ENCODE measurements at places on chromosomes 12 and 14.

DNA sequence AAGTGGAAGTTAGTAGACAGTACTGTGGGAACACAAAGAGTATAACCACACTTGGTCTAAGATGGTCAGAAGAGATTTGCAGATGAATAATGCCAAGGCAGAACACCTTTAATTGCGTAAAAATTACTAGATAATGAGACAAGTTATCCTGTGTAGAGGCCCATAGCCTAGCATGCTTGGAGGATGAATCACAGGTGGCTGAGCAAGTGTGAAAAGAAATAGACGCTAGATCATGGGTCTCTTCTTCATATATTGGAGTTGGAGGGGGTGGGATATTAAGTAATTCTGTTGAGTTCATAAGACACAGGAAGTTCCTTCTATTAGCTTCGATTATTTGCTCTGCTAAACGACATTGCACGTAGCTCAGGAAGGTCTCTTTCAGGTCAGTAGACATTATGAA lies 454.3 kb upstream of the LMO3 start:
- DNase-seq: no peak

DNA sequence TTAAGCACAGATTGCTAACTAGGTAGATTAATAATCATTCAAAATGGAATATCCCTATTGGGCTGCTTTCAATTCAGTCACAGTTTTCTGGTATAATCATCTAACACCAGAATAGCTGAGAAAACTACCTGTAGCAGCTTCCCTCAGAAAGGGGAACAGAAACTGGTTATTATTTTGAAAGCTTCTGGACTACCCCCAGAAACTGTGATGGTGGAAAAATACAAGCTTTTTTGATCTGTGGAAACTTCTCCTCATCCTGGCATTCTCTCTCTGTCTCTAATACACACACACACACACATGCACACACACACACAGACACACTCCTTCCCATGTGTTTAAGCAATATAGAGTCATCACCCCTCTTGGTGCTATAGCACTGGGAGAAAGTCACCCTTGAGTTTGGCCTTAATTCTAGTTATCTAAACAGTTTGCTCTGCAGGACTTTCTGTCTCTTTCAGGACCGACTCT lies 251.5 kb upstream of the LMO3 start:
- DNase-seq: no peak

- no peak for DNase-seq
Observed at GRCh38 chr12:80807640-80808288, 91.1 kb downstream of the MYF5 start.

DNA sequence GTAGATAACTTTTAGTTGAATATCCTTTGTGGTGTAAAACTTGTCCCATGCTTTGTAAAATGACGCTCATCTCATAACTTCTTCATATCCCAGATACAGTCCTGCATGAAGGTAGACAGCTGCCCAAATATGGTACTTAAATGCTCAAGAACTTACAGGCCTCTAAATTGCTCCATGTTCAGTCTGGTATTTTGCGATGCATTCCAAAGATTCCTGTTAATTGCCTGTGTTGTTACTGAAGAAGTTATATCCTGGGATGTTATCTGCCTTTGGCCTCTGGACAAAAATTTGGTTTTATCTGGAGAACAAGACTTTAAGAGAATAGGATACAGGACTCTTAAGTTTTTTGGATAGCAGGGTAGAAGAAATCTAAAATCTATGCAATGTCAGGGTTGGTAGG lies 473.0 kb downstream of the PCNX1 start:
- DNase-seq: no peak

DNA sequence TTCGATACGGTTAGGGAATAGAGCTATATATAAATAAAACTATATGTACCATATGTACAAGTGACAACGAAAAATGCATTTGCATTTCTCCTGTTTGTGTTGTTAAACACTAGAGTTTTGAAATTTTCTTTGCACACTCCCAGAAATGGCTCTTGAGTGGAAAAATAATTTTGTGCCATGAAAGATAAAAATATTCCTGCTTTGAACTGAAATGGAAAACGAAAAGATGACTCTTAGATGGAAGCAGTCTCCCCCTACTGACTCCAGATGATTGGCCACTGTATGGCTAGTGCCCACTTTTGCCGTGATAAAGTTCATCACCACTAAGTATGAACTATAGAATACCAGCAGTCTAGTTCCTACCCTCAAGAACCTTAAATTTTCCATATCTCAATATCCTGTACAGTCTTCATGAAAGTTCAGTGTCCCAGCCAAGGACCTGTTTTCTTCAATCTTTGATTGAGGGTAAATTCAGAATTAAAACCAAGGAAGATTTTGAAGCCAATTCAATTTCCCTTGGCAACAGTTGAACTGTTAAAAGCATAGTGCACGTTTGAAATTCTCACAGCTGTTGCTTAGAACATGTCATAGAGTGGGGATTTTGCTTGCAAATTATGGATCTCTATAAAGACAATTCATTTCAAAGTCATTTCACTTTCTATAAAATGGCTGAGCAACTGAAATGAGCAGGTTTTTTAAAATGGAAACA lies 1.6 kb upstream of the PPP2R5E start:
- no peak for DNase-seq

- DNase-seq: no peak
Observed at GRCh38 chr14:69370061-69370460, 28.0 kb downstream of the ERH start.

GRCh38 chr14:96478119-96478518 lies 24.1 kb upstream of the PAPOLA start:
- no peak for DNase-seq

- no peak for DNase-seq
Observed at GRCh38 chr14:26867171-26867757, 269.4 kb upstream of the NOVA1 start.

GRCh38 chr14:88426271-88426670 lies 40.8 kb downstream of the SPATA7 start:
- DNase-seq: no peak

- no peak for DNase-seq
Observed at GRCh38 chr12:120862664-120863063, 41.5 kb downstream of the SPPL3 start.

DNA sequence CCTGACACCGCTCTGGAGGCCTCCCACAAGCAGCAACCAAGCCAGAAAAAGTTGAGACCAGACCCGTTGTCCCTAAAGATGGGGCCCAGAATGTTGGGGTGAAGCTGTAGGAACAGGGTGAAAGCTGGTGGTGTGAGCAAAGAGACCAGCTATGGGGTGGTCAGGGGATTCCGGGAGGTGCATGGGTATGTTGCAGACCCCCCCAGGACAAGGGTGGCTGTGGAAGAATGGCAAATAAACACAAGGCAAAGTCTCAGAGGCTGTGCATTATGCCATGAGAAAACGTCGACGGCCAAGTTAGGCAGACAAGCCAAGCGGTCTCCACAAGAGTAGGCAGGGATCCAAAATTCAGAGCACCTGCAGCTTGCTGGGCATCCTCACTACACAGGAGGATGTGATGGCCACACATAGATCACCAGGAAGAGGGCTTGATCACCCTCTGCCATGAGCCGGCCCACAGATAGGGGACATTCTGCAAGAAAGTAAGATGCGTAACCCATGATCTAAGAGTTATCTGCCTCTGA lies 58.8 kb upstream of the KCNA1 start:
- no peak for DNase-seq

DNA sequence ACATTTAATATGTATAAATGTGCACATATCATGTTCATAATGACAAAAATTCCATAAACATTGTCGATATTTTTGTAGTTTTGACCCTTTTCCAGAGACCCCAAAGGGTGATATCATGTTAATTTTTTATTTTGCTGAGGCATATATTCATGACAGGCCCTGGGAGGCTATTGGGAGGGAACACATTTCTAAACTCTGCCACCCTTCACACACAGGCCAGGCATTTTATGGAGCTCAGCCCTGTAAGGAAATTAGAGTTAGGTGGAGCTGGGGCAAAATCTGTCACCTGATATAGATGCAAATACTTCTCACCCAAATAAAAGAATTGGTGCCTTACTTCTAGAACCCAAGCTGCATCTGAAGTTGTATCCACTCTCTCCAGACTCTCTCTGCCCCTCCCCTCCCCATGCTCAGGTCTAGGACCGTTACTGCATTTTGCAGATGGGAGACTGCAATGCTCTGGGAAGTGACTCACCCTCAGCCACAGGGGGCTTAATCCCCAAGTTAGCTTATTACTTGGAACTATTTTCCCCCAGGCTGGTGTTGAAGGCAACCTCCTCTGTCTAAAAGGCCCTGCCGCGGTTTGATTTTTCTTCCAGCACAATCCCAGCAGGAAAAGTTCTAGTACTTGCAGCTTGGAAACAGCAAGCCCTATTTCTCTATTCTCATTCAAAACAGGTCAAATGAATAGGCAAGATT lies 238.9 kb downstream of the EMP1 start:
- no peak for DNase-seq

GRCh38 chr12:30180602-30181001 lies 396.9 kb upstream of the TMTC1 start:
- no peak for DNase-seq

- no peak for DNase-seq
Observed at GRCh38 chr12:108854451-108855283, 2.7 kb downstream of the SSH1 start.

DNA sequence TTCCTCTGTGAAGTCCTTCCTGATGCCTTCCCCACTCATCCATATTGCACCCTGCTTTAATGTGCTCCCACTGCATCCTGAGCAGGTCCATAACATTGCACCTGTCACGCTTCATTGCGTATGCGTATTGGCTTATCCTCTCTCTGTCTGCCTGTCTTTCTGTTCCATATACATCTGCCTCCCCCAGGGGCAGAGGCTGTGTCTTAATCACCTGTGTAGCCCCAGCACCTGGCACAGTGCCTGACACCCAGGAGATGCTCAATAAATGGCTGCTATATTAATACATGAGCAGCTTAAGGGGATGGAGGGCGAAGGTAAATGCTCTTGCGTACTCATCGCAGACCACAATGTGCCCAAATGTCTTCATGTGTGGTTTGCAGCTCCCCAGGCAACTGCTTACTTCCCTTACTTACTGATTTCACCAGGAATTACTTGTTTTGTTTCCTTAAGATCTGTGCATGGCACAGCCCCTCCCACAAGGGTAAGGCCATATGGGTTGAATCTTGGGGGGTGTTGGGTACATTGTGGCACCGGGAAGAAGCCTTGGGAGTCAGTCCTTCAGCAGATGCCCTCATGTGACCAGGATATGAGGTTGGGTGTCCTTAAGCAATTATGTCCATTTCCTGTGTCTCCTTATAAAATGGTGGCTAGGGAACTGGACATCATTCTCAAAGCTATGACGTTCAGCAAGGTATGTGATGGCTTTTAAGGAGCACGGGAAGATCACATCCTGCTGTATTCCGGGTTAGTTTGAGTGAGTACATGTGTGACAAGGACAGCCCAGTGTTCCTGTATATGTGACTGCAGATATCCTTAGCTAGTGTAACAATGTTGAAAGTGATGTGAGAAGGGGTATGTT lies 848 bp upstream of the CPNE6 start:
- DNase-seq: no peak

DNA sequence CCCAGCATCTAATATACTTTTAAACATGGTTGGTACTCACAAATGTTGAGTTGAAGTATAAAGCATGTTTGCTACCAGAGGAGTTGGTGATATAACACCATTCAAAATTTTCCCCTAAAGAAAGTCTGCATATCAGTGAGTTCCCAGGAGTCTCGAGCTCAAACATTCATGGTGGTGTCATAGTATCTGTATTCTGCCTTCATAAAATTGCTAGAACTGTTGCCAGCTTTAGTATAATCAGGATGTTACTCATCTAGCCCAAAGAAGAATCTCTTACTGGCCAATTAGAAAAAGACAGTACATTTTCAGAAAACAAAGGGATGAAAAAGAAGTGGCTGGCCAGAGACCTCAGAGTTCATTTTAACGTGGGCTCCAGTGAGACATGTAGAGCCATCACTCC lies 374.7 kb downstream of the KCNH5 start:
- no peak for DNase-seq

- no peak for DNase-seq
Observed at GRCh38 chr14:51725061-51725460, 73.4 kb downstream of the FRMD6 start.

Measured in liver (tissue), 10 donors.